ENCODE measurements at places on chromosomes 12 and 14.

DNA sequence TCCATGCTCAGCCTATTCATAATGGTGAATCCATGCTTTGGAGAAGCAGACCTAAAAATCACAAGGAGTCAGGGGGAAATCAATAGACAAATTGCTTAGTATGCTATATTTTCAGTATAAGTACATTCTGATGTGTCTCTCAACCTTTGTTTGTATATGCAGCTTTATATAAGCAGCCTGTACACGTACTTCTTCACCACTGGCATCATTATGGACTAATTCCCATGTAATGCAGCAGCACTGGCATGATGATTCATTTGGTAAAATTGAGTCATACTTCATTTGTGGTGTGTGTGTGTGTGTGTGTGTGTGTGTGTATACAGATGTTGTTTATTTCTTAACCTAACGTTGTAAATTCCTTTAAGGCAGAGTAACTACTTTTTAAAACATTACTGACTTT is 10.9 kb downstream of the DCP1B start:
- DNase-seq: no peak

GRCh38 chr12:107646436-107646835 is 39.2 kb upstream of the PWP1 start:
- DNase-seq: no peak

DNA sequence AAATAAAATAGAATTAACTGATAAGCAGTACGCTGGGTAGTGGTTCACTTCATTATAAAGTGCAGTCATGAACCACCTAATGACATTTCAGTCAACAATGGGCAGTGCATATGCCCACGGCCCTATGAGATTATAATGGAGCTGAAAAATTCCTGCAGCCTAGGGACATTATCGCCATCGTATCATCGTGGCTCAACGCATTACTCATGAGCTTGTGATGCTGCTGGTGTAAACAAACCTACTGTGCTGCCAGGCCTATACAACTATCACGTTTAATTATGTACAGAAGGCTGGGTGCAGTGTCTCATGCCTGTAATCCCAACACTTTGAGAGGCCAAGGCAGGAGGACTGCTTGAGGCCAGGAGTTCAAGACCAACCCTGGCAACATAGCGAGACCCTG is 62.3 kb upstream of the TMEM263 start:
- no peak for DNase-seq

DNA sequence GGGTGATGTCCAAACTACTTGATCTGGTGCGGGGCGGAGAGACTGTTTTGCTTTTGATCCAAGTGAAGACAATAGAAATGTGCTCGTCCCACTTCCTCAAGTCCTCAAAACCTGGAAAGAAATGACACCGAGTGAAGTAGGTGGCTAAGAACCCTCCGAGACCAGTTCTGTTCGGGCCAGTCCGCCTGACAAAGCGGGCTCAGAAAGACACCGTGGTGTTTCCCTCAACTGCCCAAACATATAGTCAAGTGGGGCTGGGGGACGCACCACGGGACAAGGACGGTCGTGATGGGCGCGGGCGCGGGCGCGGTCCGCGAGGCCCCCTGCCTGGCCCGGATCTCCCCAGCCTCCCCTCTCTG is 1.6 kb downstream of the PHLDA1 start:
- no peak for DNase-seq

DNA sequence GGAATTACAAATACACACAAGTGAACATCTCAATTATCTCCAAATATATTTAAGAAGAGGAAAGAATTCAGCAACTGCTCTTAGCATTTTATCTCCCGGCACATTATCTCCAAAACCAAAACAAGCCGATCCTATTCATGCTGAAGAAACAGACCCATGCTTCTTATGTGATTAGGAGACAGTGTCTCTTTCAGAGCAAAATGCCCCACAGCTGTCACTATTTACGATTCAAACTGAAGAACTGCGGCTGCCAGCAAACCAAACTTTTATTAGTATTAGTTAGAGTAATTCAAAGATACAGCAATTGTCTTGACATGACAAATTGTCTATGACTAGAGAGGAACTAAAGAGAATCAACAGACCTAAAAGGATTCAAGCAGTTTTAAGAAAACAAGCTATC is 79.4 kb downstream of the SETD3 start:
- DNase-seq: no peak

GRCh38 chr12:27276275-27276674 is 32.2 kb downstream of the STK38L start:
- DNase-seq: no peak

DNA sequence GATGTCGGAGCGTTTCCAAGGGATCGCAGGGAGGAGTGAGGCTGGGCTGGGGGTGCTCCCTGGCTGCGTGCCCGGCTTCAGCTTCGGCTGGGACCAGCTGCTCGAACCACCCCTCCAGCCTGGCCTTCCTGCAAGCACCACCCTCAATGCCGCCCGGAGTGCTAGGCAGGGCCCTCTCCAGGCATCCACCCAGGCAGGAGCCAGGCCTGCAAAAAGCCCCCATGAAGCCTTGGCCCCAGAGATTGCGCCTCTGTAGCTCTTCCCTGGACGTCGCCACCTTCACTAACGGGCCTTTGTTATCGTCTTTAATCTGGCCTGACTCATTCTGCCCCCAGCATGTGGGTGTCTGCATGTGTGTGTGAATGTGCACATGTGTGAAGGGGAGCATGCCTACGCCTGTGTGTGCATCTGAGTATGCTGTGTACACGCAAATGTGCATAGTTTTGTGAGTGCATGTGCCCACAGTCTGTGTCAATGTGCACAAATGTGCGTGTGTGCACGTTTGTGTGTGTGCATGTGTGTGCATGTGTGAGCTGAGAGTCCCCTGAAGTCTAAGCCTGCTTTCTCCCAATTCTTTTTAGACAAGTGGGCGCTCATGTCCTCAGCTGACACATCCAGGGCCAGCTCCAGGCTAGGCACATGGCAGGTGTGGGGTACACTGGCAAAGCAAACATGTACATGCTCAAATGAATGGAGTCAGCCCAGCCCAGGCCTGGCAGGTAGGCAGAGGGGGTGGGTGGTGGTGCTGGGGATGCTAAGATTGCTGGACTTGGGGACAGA is 195.4 kb upstream of the C14orf180 start:
- DNase-seq: no peak

- no peak for DNase-seq
Measured at GRCh38 chr12:19288603-19289244, 150.6 kb upstream of the AEBP2 start.

GRCh38 chr14:97854918-97855317 is 1057.7 kb downstream of the VRK1 start:
- DNase-seq: no peak

DNA sequence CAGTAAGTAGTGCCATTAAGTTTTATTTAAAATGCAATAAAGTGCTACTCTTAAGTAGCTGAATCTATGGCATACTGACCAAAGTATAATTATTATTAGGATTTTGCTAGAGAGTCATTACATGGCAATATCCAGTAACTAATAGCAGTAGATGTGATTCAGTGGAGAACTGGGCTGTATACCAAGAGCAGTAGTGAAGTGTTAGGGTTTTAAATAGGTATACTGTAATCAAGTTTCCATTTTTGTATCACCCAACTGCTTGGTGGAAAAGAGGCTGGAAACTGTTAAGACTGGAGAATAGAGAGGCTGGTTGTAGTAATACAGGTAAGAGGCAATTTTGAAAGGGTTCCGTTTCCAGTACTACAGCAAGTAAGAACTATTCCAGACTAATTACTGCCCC is 13.3 kb upstream of the LLPH start:
- DNase-seq: no peak

GRCh38 chr12:129119537-129119936 is 266.3 kb downstream of the GLT1D1 start:
- no peak for DNase-seq

GRCh38 chr14:101506211-101506925 is 54.9 kb upstream of the DIO3 start:
- no peak for DNase-seq

GRCh38 chr12:124833693-124834122 is 30.0 kb downstream of the SCARB1 start:
- DNase-seq: no peak

DNA sequence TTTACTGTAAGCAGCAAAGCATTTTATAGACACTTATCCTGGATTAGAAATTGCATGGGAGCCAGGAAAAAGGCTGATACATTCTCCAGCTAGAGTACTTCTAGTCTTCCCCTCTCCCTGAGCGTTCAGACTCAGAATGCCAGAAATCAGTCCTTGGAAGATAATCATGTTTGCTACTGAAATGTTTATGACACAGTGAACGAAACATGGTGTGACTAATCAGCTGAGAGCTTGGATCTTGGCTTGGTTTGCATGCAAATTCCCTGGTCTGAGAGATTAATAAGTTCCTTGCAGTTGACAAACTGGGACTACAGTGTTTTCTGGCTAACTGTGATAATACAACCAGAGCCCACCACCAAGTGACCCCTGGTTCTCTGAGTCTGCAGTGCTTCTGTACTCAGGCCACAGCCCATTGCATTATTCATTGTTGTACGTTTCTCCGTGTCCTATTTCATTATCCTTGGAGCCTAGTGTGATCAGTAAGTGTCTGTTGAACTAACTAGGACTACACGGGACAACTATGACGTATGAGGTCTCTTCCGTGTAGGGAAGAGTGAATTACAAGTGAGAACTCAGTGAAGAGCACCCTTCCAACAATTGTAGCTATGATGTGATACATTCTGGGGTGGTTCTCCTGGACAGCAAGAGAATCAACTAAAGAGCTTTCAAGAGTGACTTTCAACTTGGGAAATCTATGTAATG is 34.6 kb upstream of the EVL start:
- DNase-seq: no peak

DNA sequence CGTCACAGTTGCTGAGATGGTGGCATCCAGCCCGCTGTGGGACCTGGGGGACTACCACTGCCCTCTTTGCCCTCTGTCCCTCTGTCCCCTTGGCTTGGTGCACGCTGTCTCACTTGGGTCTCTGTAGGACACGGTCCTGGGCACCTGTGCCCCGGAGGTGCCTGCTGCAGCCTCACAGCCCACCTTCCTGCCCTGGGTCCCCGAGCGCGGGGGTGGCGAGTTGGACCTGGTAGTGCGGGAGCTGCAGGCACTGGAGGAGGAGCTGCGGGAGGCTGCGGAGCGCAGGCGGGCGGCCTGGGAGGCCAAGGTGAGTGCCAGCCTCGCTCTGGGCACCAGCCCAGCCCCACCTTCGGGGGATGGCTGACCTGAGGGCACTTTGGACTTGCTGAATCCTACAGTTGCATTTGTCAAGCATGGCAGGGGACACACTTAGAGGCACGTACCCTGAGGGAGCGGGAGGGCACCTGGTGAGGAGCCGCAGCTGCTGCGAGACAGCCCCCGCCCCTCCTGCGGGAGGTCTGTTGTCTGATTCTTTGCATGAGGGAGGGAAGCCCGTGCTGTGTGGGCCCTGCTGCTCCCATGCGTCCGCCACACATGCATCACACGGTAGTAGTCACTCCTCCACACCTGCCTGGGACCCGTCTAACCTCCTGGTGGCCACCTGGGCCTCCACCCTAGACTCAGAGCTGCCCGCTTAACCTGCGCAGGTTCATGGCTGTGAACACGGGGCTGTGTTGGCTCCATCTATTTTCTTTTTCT is 6.8 kb downstream of the TEDC1 start:
- DNase-seq: no peak

- no peak for DNase-seq
Measured at GRCh38 chr12:69161829-69162228, 77.5 kb upstream of the CPSF6 start.

DNA sequence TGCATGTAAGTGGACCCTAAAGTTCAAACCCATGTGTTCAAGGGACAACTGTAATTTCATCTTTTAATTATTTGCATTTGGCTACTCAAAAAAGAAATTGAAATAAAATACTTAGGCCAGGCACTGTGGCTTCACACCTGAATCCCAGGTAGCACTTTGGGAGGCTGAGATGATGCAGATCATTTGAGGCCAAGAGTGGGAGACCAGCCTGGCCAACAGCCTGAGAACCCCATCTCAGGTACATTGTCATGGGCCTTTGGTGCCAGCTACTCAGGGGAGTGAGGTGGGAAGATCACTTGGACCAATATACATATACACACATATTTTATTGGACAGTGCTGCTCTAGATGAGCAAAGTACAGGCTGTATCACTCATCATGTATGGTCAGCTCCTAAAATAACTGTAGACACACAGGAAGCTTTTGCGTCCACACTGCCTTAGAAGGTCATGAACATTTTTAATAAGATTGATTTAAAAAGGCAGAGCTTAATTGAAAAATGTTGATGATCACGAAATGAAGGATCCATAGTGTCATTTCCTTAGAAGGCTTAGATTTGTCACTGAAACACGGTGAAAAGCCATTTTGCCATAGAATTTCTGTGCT is 2.5 kb upstream of the ZCCHC8 start:
- DNase-seq: no peak

DNA sequence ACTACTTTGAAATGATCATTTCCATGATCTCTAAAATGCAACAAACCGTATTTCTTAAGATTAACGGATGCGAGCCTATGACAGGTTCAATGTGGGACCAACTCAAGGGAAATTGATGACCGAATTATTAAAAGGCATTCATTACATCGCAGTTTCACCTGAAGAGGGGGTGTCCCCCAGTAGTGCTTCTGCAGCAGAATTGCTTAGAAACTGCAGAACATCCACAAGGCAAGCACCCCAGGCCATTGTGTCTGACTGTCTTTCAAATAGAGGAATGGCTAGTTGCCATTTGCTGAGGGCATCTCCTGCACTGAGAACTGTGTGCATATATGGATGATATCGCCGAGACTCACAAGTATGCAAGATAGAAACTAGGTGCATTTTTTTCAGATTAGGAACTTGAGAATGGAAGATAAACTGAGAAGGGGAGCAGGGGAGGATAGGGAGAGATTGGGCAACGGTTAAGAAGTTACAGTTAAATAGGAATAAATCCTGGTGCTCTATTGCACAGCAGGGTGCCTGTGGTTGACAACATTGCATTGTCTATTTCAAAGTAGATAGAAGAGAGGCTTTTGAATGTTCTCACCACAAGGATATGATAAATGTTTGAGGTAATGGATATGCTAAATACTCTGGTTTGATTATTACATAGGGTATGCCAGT is 234.3 kb upstream of the PLEKHG7 start:
- DNase-seq: no peak

GRCh38 chr12:114812858-114813761 is 129.1 kb upstream of the TBX3 start:
- DNase-seq: no peak

DNA sequence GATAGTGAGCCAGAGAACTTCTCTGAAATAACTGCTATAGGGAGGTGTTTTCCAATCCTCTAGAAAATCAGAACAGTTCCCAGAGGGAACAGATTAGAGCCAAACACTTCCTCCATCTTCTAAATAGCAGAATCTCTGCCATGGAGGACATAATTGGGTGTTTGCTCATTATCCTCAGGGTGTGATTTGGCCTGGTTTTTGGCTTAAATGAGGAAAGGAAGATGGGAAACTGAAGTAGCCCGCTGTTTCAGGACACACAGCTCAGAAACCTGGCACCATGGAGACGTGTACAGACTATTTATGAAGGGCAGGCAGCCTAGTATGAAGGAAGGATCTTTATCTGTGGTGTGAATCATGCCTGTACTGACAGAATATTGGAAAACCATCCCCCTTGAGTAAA is 231.7 kb upstream of the PRKD1 start:
- no peak for DNase-seq

Data from activated naive CD8-positive, alpha-beta T cell treated with anti-CD3 and anti-CD28 coated beads, Interleukin-2, amount 50 U/mL, for 16 hours (primary cell).